ENCODE measurements at places on chromosomes 6 and 20. TPM values are rescaled to one million over a fixed set of nuclear protein-coding genes. Genes with fewer than 3 reads are reported as not detected.

The PLTP gene
- total RNA-seq: 195 TPM

DNA sequence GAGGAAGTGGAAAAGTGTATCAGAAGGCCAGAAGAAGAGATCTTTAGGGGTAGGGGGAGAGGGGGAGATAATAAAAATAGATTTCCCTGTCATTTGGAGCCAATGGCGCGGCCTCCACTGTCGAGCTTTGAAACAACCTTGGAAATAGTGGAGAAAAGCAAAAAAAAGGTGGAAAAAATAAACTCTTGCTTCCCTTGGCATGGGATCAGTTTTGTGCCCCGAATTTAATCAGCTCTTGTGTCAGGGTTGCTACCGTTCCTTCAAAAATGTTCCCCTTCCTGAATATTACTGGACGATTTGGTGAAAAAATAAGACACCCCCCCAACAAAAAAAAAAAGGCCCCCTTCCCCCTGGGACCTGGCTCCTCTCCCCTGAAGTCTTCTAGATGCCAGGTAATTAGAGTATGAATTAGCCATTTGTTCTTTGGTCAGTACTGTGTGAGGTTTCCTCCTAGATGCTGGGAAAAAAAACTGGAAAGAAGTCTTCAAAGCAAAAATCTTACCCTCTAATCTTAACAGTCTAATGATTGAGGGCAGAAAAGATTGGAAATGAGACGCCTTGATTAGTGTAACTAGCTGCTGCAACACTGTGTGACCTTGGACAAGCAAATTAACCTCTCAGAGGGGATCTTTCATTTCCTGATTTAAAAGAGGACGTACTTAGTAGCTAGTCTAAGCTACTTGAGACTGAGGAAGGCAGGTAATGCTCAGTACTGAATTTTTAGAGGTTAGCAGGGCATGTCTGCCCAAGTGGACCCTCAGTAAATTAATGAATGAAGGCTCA, 872 bp upstream of the RBM39 start:
- no peak for DNase-seq

DNA sequence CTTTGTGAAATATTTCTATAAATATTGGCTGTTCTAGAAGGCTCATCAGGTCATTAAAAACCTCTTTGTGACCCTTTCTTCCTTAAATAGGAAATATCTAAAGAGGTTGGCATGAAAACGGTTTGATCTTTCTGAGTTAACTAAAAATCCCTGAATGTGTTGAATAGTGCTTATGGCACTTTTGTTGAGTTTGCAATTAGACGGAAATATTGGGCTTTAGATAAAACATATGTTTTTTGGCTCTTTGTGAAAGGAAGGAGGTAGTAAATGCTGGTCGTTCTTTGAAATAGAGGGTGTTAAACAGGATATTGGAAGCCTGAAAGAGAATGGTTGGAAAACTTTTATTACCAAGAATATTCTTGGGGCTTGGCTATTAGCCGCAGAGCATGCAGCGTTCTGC, 163.0 kb downstream of the ARID1B start:
- no peak for DNase-seq

The VSX1 gene
- not detected for total RNA-seq

- DNase-seq: no peak
Observed at GRCh38 chr20:3209257-3209945, at the start of gene ITPA. TSS of gene ITPA (plus strand) at chr20:3209498. CDS start at chr20:3209552, 54 bp downstream.

The SLC17A3 gene
- total RNA-seq: not detected

The RSPH9 gene
- total RNA-seq: 0.16 TPM

DNA sequence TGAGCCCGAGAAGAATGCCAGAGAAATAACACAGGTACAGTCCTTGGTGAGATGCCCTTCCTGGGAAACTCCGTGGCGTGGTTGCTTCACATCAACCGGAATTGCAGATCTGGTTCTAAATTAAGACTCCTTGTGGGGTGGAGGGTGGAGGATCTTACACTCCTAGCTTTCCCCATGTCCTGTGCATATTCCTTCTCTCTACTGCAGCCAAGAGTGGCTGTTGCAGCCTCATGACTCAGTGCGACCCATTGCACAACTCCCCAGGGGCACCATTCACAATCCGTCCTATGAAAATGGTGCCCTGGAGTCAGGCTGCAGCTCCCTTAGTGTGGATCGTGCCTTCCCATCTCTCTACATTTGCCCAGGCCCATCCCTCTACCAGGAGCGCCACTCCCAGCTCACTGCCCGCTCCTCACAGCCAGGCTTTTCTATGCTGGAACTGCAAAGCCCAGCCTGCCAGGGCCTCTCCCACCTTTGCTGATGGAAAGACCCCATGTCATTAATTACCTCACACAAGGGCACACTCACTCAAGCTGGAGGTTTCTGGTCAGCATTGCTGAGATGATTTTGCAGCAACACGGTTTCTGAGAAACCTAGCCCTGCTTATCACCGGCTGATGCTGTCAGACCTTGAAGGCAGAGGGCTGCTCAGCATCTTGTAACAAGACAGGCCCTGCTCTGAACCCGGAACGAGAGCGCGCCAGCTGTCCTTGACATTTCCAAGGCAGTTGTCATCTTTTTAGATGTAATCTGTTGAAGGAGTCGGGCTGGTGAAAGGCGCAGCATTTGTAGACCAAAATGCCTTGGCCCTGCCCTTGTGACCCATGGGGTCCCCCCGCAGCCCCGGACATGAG, 39.7 kb downstream of the SIRPA start:
- DNase-seq: no peak

DNA sequence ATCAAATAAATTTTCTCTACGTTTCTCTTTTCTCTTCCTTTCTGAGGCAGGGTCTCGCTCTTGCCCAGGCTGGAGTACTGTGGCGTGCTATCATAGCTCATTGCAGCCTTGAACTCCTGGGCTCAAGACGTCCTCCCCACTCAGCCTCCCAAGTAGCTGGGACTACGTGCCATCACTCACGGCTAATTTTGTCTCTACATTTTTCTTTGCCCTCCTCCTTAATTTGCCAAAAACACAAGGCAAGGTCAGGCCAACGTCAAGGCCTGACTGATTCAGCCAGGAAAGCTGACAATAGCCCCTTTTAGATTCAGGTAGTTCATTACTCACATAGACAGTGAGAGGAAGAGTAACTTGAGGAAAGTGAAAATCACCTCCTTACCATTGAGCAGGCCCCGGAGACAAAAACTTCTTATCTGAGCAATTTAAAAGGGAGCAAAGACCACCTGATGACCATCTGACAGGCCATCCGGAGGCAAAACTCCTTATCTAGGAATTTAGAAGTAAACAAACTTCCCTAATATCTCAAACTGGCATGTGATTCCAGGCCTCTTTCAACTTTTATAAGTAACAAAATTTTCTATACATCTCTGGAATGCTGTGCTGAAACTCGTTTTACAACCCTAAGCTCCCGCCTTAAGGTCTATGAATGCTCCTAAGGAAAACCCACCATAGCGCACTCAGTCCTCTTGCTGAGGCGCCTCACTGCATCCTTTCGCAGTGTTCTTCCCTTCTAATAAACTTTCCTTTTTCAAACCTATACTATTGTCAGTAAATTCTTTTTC, 42.1 kb upstream of the SRPK1 start:
- no peak for DNase-seq

- no peak for DNase-seq
Observed at GRCh38 chr20:51489611-51490010, 52.9 kb downstream of the NFATC2 start.

The COL9A1 gene
- total RNA-seq: not detected

DNA sequence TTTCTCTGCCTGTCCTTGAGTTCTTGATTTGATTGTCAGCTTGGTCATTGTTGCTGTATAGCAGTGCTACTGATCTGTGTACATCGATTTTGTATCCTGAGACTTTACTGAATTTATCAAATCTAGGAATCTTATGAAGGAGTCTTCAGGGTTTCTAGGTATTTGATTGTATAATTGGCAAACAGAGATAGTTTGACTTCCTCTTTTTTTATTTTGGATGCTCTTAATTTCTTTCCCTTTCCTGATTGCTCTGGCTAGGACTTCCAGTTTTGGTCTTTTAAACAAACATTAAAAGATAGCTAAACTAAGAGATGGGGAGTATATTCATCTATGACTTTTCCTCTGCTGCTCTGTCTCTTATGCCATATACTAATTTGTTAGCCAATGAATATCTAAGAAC, 62.4 kb downstream of the NCOA7 start:
- DNase-seq: no peak

GRCh38 chr6:1757131-1757530, 147.4 kb downstream of the FOXC1 start:
- no peak for DNase-seq

- DNase-seq: peak; percentile 95
Observed at GRCh38 chr6:33204415-33205190, at the start of gene HSD17B8. TSS of gene HSD17B8 (plus strand) at chr6:33204655. CDS start at chr6:33204669, 14 bp downstream.

GRCh38 chr6:82144852-82145340, 102.6 kb downstream of the IBTK start:
- no peak for DNase-seq

- DNase-seq: no peak
Observed at GRCh38 chr20:36599912-36600345, 5.7 kb upstream of the RAB5IF start.

The SEMG1 gene
- not detected for total RNA-seq

DNA sequence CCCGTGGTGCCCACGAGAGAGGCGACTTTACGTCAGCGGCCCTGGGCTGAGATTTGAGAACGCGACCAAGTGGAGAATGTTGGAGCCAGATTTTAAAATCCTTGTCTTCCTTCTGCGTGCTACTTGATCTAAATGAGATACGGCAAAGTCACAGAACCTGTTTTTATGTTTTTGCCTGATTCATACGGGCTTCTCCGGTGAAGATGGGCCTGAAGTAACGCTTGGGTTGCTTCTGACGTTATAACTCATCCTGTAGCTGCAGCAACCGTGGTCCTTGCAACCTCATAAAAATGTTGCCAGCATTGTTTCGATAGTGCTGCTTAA, 462 bp upstream of the SLC35B3 start:
- DNase-seq: no peak

- DNase-seq: peak; percentile 88
Observed at GRCh38 chr6:10316373-10316721, 98.5 kb downstream of the TFAP2A start.

GRCh38 chr6:14918200-14918907, 327.5 kb upstream of the JARID2 start:
- DNase-seq: no peak

DNA sequence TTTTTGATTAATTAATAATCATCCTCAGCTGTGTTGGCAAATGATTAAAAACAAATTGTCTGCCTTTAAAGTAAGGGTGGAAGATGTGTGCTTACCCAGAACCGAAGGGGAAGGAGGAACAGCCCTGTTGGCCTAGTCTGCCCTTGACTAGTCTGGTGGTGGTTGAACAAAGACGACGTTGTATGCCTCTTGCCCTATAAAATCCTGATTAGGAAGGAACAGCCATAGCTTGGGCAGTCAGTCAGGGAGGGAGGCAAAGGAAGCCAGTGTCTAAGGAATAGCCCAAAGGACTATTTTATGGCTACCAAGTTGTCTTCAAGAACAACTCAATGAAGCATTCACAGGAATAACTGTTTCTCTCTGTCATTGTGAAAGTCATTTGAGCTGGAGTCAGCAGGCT, 70.7 kb downstream of the PRDM1 start:
- DNase-seq: no peak

DNA sequence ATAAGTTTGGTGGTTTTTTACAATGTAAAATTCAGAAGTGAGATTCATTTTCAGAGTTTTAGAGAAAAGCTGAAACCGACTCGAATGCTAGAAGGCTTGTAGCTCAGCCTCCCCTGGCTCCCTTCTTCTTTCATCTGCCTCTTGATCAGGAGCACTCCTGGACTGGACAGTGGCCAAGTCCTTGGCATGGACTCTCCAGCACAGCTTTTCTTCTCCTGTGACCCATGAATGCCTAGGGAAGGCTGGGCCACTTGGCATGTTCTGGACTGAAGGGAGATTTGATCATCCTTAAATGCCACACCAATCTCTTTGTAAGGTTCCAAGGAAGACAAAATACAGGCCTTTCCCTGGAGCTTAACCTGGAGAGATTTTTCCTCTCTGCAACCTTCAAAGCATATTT, 384.0 kb upstream of the SASH1 start:
- no peak for DNase-seq

The RPP40 gene
- total RNA-seq: 4.2 TPM

- DNase-seq: no peak
Observed at GRCh38 chr6:63527658-63528514, 44.4 kb upstream of the LOC128125822 start.

The C6orf132 gene
- total RNA-seq: 4.3 TPM

DNA sequence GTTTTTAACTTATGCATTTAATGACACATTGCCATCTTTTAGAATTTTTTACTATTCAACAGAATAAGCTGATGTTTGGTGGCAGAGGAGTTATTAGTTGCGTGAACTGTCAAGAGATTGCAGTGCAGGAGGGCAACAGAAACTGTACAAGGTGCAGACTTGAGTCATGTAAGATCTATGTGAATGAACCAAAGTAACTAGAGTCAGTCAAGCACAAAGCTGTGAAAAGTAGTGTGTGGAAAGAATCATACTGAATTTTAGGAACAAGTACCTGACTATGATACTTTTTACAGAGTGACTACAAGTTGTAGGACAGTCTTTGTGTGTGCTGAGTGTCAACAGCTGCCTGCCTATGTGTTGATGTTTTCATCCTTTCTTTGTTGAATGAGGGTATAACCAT, 2.7 kb upstream of the C6orf163 start:
- DNase-seq: no peak

The PARD6B gene
- 1.1 TPM for total RNA-seq

The PHACTR2 gene
- 295 TPM for total RNA-seq

GRCh38 chr6:20661721-20662120, 127.5 kb downstream of the CDKAL1 start:
- no peak for DNase-seq

DNA sequence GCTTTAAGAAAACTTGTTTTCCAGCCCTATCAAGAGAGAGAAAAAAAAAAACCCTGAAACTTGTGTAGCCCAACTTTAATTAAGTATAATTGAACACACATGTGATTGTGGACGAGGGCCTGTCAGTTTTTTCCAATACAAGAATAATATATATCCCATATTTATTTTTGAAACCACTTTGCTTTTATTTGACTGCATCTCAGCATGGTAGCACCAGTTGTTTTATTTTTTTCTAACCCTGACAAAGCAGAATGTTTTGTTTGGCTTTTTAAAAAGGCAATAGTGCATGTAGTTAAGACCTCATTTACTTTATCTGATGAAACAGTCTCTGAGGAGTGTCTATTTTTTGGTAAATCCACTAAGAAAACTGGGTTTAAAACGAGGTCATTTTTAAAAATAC, 257.7 kb downstream of the CDKAL1 start:
- DNase-seq: no peak

The GPSM3 gene
- total RNA-seq: 7.5 TPM

DNA sequence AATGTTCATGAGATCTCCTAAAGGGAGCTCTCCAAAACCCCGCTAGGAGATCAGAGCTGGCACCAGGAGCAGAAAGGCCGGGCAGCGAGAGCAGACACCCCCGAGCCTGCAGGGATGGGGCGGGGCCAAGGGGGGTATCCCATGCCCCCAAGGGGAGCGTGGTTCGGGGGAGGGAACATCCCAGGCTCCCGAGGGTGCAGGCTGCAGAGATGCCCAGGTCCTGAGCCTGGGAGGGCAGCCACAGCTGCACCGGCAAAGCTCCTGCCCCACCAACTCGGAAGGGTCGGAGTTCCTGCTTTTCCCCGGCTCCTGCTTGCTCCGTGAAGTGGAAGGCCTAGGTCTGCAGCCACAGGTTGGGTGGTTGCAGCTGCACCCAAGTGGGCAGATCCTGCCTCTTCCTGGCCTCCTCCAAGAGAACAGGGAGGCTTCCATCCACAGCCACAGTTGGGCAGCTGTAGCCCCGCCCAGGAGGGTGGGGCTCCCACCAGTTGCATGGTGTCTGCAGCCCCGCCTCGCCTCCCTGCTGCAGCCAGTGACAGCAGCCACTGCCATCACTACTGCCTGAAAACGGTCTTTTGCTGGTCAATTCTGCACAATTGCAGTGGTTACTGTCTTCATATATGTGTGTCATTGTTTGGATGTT, 13.4 kb upstream of the GMNN start:
- no peak for DNase-seq

All from osteocyte (in vitro differentiated cells).